ENCODE measurements at places on chromosomes 6 and 20. TPM values are rescaled to one million over a fixed set of nuclear protein-coding genes. Genes with fewer than 3 reads are reported as not detected.

GRCh38 chr6:151482290-151482689 lies 11.5 kb upstream of the CCDC170 start:
- no peaks in the 10 kb centered on the region for H3K36me3 ChIP-seq
- peak overlapping the region; percentile 89 for H3K27ac ChIP-seq
- H3K4me3 ChIP-seq = peak overlapping the region; percentile 42
- DNase-seq = no peak
- H3K4me1 ChIP-seq = peaks cover 10% of the 10 kb centered on the region

- H3K27ac ChIP-seq = no peak overlapping the region
- DNase-seq = no peak
- H3K4me1 ChIP-seq = no peaks in the 10 kb centered on the region
- H3K27me3 ChIP-seq = no peaks in the 10 kb centered on the region
Measured at GRCh38 chr6:115583290-115583689, 477.4 kb downstream of the FRK start.

DNA sequence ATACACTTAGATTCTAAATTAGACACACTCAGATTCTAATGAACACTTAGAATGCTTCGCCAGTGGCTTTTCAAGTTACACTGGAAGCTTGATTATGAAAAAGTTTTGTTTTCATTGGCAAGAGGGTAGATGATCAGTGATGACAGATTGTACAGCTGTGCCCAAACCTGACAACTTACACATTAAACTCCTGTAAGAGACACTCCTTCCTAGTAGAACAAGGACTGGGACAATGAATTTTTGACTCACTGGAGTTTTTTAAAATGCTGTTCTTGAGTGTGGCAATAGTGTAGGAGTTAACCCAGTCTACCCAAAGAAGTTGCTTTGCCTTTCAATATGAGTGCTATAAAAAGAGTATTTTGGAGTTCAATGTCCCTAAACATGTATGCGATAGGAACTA lies 140.8 kb downstream of the SLC16A10 start:
- H3K36me3 ChIP-seq = no peaks in the 10 kb centered on the region
- H3K27ac ChIP-seq = peak overlapping the region; percentile 89
- no peaks in the 10 kb centered on the region for H3K27me3 ChIP-seq
- DNase-seq = no peak
- peaks cover 39% of the 10 kb centered on the region for H3K4me1 ChIP-seq

GRCh38 chr6:150720774-150721233 lies 121.1 kb downstream of the PLEKHG1 start:
- no peak for DNase-seq
- no peak overlapping the region for H3K4me3 ChIP-seq
- no peak overlapping the region for H3K27ac ChIP-seq
- peaks cover 26% of the 10 kb centered on the region for H3K4me1 ChIP-seq
- H3K27me3 ChIP-seq = peaks cover 4% of the 10 kb centered on the region

DNA sequence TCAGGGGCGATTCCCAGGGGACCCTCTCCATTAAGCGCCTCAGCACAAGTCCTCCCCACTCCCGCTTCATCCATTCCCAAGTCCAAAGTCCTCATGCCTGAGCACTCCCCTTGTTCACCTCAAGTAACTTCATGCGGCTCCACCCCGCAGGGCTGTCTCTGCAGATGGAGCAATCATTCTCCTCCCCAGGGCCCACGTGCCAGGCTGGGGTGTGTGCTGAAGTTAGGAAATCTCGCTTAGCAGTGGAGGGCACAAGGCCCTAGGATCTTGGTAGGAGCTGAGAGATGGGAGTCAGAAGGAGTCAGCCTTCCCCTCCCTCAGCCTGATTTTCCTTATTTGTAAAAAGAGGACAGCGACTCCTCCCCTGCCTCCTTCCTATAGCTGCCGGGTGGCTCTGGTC lies 3.5 kb downstream of the TGM3 start:
- H3K4me1 ChIP-seq = peaks cover 4% of the 10 kb centered on the region
- H3K27ac ChIP-seq = no peak overlapping the region
- DNase-seq = peak; percentile 59
- H3K27me3 ChIP-seq = peaks cover 15% of the 10 kb centered on the region
- no peak overlapping the region for H3K4me3 ChIP-seq

DNA sequence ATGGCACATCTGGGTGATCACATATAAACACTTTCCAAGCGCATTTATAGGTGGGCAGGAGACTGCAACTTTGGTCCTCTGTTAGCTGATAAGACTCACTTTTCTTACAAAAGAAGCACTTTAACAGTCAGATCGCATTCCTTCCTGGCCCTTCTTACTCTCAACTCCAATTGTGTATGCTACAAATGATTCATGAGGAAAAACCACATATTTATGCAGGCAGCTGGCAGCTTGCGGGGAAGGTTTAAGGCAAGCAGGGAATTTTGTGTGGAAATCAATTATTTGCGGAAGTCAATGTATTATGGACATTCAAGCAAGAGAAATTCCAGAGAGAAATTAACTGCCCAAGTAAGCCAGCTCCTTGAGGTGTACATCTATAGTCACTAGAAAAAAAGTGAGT lies 194.0 kb downstream of the PKHD1 start:
- H3K27ac ChIP-seq = no peak overlapping the region
- DNase-seq = no peak
- H3K4me1 ChIP-seq = no peaks in the 10 kb centered on the region
- no peaks in the 10 kb centered on the region for H3K36me3 ChIP-seq
- no peak overlapping the region for H3K4me3 ChIP-seq
- no peaks in the 10 kb centered on the region for H3K27me3 ChIP-seq

- H3K4me1 ChIP-seq = peaks cover 6% of the 10 kb centered on the region
- peak overlapping the region; percentile 29 for H3K27ac ChIP-seq
- peaks cover 1% of the 10 kb centered on the region for H3K27me3 ChIP-seq
- DNase-seq = no peak
- no peaks in the 10 kb centered on the region for H3K36me3 ChIP-seq
Measured at GRCh38 chr20:24160563-24161281, 172.1 kb upstream of the GGTLC1 start.

DNA sequence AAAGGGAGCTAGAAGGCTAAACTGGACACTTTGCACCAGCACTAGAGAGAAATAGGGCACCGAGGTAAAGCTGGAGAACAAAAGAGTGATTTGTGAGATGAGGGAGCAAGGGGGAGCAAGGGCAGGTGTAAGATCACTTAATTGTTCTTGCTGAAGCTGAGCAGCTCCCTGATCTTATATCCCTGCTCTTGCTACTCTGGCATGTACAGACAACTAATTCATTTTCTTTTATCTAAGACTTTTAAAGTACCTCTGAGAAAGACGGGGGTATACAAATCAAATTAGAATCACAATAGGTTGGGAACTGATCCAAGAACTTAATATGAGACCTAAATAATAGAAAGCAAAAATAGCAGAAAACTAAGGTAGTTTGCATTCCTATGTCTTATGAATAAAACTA lies 381.7 kb upstream of the POU3F2 start:
- H3K4me1 ChIP-seq = no peaks in the 10 kb centered on the region
- H3K36me3 ChIP-seq = no peaks in the 10 kb centered on the region
- H3K27me3 ChIP-seq = peaks cover 3% of the 10 kb centered on the region
- H3K4me3 ChIP-seq = no peak overlapping the region
- no peak overlapping the region for H3K27ac ChIP-seq

GRCh38 chr20:29079769-29080690 lies 2177.4 kb upstream of the DEFB115 start:
- peak; percentile 95 for DNase-seq
- no peak overlapping the region for H3K27ac ChIP-seq
- H3K4me1 ChIP-seq = no peaks in the 10 kb centered on the region
- H3K4me3 ChIP-seq = no peak overlapping the region

- H3K4me3 ChIP-seq = no peak overlapping the region
- no peaks in the 10 kb centered on the region for H3K36me3 ChIP-seq
- no peak for DNase-seq
- H3K27ac ChIP-seq = no peak overlapping the region
- no peaks in the 10 kb centered on the region for H3K4me1 ChIP-seq
Measured at GRCh38 chr6:88321306-88321705, 155.2 kb upstream of the CNR1 start.

DNA sequence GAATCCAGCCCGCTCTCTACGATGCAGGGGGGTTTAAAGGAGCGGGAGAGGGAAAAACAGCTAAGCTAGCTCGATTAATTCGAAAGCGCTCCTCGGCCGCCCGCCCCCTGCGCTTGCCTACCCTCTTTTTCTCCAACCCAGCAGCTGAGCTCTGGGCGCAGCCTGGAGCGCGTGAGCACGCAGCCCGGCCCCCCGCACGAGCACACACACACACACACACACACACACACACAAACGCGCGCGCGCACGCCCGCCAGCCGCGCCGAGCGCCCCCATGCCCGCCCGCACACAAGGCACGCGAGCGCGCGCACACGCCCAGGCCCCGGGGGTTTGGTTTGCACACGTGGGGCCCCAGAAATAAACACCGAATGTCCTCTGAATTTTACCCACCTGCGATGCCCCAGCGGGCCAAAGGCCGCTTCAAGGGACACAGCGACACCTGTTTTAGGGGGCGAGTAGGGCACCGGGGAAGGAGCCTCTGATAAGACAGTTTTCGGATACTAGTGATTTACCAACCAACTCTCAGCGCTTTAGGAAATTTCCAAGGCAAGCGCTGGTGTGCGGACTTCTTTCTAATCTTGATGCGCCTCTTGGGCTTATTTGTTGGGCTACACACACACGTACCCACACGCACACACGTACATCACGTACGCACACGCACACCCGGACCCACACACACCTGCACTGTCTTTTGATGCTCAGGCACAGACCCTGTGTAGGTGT lies 802 bp upstream of the NRN1 start:
- peaks cover 4% of the 10 kb centered on the region for H3K36me3 ChIP-seq
- H3K4me3 ChIP-seq = peak overlapping the region; percentile 64
- peaks cover 68% of the 10 kb centered on the region for H3K27me3 ChIP-seq
- H3K4me1 ChIP-seq = peaks cover 36% of the 10 kb centered on the region
- H3K27ac ChIP-seq = peak overlapping the region; percentile 74

GRCh38 chr6:90098001-90098531 lies 198.6 kb downstream of the BACH2 start:
- no peak for DNase-seq
- no peaks in the 10 kb centered on the region for H3K27me3 ChIP-seq
- peak overlapping the region; percentile 80 for H3K27ac ChIP-seq
- H3K36me3 ChIP-seq = no peaks in the 10 kb centered on the region
- peak overlapping the region; percentile 1 for H3K4me3 ChIP-seq

Gene PXDC1
- 222 TPM for total RNA-seq

Gene RSPH9
- total RNA-seq = 0.38 TPM

Gene GNMT
- total RNA-seq = not detected

Gene SMOC2
- total RNA-seq = 56.3 TPM

Data from chondrocyte (in vitro differentiated cells).